ENCODE measurements at places on chromosomes 1 and 21. TPM values are rescaled to one million over a fixed set of nuclear protein-coding genes. Genes with fewer than 3 reads are reported as not detected.

Gene SLC25A44
- 13.8 TPM for total RNA-seq

Gene CD164L2
- total RNA-seq: not detected

Gene FAM72C
- not detected for total RNA-seq

Gene ANKRD65
- 2.4 TPM for total RNA-seq

DNA sequence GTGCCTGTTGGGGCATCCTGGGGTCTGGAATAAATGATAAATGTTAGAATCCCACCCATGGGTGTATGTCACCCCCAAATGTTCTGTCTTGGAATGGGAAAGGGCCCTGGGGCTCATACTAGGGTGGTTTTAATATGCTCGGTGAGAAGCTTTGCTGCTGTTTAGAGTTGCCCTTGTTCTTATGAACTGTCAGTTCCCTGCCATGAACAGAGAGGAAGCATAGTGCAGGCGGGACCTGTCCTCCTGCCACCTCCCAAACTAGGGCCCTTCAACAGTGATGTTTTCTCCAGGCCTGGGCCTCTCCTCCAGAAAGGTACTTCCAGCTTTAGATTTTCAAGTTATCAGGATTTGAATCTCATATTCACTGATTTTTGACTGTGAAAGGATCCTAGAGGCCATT is 80.7 kb upstream of the COA6 start:
- DNase-seq: no peak

GRCh38 chr1:33301273-33301984 is 19.5 kb downstream of the A3GALT2 start:
- DNase-seq: peak; percentile 16

DNA sequence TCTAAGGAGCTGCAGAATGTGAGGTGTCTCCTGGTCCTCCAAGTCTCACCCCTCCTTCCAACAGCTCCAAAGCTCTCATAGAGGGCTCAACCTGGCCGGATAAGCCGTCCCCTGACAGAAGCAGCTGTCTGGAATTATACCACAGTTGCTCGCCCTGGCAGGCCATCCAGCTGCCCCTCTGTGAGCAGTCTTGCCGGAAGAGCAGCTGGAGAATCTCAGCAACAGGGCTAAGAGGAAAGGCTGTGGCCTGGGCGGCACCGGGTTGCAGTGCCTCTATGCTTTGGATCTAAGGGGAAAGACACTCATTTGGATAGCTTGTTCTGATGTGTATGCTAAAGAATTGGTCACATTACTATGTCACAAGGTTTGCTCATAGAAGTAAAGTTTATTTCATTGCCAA is 12.4 kb downstream of the TMCC2 start:
- no peak for DNase-seq

- peak; percentile 89 for DNase-seq
Measured at GRCh38 chr1:28259934-28260802, 850 bp downstream of the SESN2 start.

DNA sequence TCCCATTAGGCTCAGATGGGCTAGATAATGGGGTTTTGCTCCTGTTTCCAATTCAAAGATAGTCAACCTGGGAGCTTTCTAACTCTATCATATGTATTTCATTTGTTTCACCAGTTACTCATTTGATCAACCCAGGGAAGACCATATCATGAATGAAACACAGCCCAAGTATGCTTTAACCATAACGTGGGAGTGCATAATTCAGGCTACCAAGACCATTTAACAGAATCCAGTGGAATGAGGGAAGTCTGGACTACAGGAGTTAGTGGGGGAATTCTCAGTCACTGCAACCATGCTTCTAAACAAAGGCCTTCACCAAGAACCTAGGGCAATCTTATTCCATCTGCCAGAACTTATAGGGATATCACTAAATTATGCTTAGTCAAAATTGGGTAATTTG is 15.0 kb upstream of the SLC16A1 start:
- peak; percentile 13 for DNase-seq

GRCh38 chr1:160161965-160162705 is 10.7 kb downstream of the ATP1A4 start:
- peak; percentile 27 for DNase-seq

DNA sequence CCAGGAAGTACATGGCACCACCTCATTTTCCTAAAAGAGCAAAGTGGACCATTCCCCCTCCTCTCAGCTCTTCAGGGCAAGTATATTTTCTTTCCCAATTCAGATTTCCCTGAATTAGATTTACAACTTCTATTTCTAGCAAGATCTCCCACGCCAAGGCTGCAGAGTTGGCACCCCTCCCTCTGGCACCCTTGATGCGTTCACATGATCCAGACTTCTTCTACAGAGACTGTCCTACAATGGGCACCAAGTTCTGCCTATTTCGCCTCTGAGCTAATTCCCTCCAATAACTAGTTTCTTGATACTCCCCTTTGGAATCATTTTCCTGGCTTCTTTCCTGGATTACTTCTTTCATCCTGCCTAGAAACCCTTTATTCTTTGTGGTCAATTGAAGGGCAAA is 122.0 kb downstream of the CDC7 start:
- DNase-seq: peak; percentile 77

DNA sequence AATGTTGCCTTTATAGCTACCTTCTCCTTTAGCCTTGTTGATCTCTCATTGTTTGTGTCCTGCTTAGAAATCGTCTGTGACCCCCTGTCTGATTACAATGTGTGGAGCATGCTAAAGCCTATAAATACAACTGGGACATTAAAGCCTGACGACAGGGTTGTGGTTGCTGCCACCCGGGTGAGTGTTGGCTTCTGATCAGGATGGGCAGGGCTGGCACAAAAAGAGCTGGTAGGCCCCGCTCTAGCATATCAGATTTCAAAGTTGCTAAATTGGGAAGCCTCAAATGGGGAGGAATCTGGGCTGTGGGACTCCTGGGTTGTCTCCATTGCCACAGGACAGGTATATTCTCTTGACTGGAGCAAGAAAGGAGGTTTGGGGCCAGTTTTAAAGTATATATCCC is 8.4 kb downstream of the NCSTN start:
- no peak for DNase-seq

All from fibroblast of the aortic adventitia (primary cell).